T-helper 17 cell (primary cell): ENCODE measurements at places on chromosomes 1 and 21.

DNA sequence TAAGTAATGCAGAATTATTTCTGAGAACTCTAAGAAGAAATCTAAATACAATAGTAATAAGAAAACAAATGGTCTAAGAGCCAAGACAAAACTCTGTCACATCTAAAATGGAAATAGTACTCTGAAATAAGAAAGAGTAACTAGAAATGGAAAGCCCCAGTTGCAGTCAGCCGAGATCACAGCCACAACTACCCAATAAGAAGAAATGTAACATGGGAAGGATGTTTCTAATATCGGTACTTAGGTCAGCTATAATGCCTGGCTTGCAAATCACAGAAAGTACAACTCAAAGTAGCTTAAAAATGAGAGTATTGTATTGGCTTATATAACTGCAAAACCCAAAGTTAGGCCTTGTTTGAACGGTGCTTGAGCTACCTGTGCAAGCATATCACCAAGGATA lies 58.6 kb upstream of the USP25 start:
- no peaks in the 10 kb centered on the region for H3K36me3 ChIP-seq
- H3K4me3 ChIP-seq = no peak overlapping the region
- no peaks in the 10 kb centered on the region for H3K27me3 ChIP-seq
- no peaks in the 10 kb centered on the region for H3K4me1 ChIP-seq
- no peak overlapping the region for H3K27ac ChIP-seq

GRCh38 chr1:119871881-119872280 lies 24.4 kb downstream of the ADAM30 start:
- H3K27ac ChIP-seq = no peak overlapping the region
- peaks cover 2% of the 10 kb centered on the region for H3K36me3 ChIP-seq
- H3K27me3 ChIP-seq = peaks cover 47% of the 10 kb centered on the region

GRCh38 chr1:22868331-22868730 lies 104.3 kb downstream of the LACTBL1 start:
- peaks cover 41% of the 10 kb centered on the region for H3K27me3 ChIP-seq
- peaks cover 3% of the 10 kb centered on the region for H3K4me1 ChIP-seq
- DNase-seq = no peak
- no peak overlapping the region for H3K4me3 ChIP-seq

DNA sequence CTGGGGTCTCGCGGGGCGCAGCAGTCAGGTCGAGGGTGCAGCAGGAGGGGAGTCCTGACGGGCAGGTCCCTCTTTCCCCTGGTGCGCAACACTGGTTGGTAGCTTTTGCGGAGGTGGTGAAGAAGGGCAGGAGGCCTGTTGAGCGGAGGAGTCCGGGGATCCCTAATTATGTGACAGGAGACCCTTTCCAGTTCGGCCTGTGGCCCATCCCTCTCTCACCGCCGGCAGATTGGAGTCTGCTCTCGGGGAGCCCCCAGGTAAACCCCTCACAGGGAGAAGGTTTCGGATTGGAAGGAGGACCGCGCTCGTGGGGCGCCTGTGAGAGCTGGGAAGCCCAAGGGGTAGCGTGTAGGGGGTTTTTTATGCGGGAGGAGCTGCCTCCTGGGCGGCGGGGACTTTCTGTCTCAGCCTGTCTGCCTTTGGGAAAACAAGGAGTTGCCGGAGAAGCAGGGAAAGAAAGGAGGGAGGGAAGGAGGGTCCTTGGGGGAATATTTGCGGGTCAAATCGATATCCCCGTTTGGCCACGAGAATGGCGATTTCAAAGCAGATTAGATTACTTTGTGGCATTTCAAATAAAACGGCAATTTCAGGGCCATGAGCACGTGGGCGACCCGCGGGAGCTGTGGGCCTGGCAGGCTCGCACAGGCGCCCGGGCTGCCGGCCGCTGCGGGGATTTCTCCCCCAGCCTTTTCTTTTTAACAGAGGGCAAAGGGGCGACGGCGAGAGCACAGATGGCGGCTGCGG lies 9.5 kb downstream of the SIM2 start:
- peaks cover 21% of the 10 kb centered on the region for H3K4me1 ChIP-seq
- H3K27ac ChIP-seq = no peak overlapping the region
- H3K27me3 ChIP-seq = peaks cover 83% of the 10 kb centered on the region
- H3K36me3 ChIP-seq = no peaks in the 10 kb centered on the region
- DNase-seq = no peak

- peak overlapping the region; percentile 100 for H3K4me3 ChIP-seq
- no peaks in the 10 kb centered on the region for H3K27me3 ChIP-seq
- no peak for DNase-seq
- no peak overlapping the region for H3K27ac ChIP-seq
- peaks cover 8% of the 10 kb centered on the region for H3K36me3 ChIP-seq
These were observed 2.1 kb downstream of the SDE2 start for GRCh38 chr1:225996946-225997545.

GRCh38 chr1:239914751-239915231 lies 176.9 kb upstream of the FMN2 start:
- peaks cover 2% of the 10 kb centered on the region for H3K36me3 ChIP-seq
- no peak for DNase-seq
- H3K27ac ChIP-seq = no peak overlapping the region
- H3K27me3 ChIP-seq = peaks cover 50% of the 10 kb centered on the region
- no peak overlapping the region for H3K4me3 ChIP-seq

DNA sequence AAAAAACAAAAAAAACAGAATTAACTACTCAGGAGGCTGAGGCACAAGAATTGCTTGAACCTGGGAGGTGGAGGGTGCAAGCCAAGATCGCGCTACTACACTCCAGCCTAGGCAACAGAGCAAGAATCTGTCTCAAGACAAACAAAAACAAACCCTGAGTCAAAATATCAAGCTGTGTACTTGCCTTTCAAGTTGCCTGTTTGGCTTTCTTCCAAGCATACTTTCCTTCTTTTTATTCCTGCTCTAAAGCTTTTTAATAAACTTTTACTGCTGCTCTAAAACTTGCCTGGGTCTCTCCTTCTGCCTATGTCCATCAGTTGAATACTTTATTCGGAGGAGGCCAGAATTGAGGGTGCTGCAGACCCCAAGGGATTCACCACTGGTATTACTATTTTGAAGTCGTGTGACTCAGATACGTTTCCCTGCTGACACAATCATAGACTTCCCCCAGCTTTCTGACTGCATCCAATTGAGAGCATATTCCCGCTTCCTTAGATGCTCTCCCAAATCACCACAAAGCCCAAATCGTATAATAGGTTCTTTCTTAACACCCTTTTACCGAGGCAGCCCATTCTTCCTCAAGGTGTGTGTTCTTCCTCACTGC lies 3.5 kb upstream of the ACBD6 start:
- H3K27me3 ChIP-seq = peaks cover 5% of the 10 kb centered on the region
- H3K4me3 ChIP-seq = no peak overlapping the region
- DNase-seq = no peak

GRCh38 chr1:217791091-217791490 lies 159.9 kb downstream of the SPATA17 start:
- H3K4me3 ChIP-seq = no peak overlapping the region
- no peak overlapping the region for H3K27ac ChIP-seq
- H3K36me3 ChIP-seq = no peaks in the 10 kb centered on the region
- DNase-seq = no peak

DNA sequence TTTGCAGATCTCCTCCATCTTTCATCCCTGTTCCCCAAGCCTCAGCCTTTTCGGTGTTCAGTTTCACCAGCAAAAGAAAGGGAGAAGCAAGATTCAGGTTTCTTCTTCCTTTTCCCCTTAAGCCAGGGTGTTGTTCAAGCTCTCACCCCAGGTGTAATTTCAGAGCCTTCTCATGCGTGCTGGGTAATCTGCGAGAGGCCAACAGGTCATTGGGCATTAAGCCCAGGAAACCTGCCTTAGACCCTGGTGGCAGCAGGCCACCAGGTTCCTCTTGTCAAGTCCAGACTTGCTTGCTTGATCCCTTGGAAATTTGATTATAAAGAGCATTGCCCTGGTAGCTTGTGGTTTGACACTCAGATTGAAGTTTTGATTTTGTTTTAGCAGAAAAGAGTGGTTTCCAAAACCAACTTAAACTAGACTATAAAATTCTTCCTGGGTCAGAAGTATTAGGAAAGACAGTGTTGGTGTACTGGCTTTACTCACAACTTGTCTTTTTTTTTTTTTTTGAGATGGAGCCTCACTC lies 6.9 kb downstream of the AKR1A1 start:
- peaks cover 1% of the 10 kb centered on the region for H3K36me3 ChIP-seq
- H3K27ac ChIP-seq = no peak overlapping the region
- no peaks in the 10 kb centered on the region for H3K27me3 ChIP-seq
- no peak overlapping the region for H3K4me3 ChIP-seq

- no peak overlapping the region for H3K27ac ChIP-seq
- H3K36me3 ChIP-seq = no peaks in the 10 kb centered on the region
- H3K4me1 ChIP-seq = no peaks in the 10 kb centered on the region
These were observed 1328.6 kb upstream of the ADGRL2 start for GRCh38 chr1:80472145-80472544.

GRCh38 chr1:107529511-107530149 lies 388.8 kb downstream of the NTNG1 start:
- H3K27ac ChIP-seq = no peak overlapping the region
- no peak overlapping the region for H3K4me3 ChIP-seq
- peaks cover 48% of the 10 kb centered on the region for H3K27me3 ChIP-seq
- H3K4me1 ChIP-seq = no peaks in the 10 kb centered on the region
- no peak for DNase-seq

DNA sequence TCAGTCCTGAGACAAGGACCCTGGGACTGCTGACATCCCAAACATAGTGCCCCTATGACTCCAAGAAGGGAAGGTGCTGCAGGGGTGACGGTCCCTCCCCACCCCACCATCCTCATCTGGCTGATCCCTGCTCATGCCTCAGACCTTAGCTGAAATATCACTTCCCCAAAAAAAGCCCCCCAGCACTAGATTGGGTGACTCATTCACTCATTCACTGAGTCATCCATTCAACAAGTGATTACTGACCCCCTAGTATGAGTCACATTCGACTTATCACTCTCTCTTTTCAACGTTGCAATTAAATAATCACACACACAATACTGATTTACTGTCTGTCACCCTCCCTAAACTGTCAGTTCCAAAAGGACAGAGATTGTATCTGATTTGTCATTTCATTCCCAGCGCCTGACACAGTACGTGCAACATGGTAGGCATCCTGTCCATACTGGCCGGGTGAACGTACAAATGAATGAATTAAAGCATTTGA lies 48.6 kb downstream of the HIVEP3 start:
- H3K4me1 ChIP-seq = peaks cover 29% of the 10 kb centered on the region
- no peak overlapping the region for H3K27ac ChIP-seq
- H3K27me3 ChIP-seq = no peaks in the 10 kb centered on the region
- H3K4me3 ChIP-seq = no peak overlapping the region

DNA sequence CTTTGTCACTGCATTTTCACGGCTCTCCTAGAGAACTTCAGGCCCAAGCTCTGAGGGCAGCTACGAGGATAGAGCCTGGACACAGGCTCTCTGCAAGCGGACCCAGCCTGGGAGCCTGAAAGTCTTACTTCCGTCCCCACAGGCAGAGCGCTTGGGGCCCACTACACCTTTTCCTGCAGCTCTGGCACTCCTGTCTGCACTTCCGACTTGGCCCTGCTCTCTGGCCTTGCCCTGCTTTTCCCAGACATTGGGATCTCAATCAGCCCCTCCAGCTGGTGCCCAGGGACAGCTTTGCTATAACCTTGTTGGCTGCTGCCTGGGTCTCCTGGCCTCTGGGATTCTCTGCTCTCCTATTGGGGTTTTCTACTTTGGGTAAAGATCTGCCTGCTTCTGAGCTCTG lies 27.6 kb downstream of the WNT4 start:
- H3K27me3 ChIP-seq = no peaks in the 10 kb centered on the region
- H3K4me3 ChIP-seq = peak overlapping the region; percentile 75
- peaks cover 5% of the 10 kb centered on the region for H3K36me3 ChIP-seq
- no peak for DNase-seq
- H3K27ac ChIP-seq = peak overlapping the region; percentile 94

- H3K27ac ChIP-seq = no peak overlapping the region
- peaks cover 2% of the 10 kb centered on the region for H3K36me3 ChIP-seq
- DNase-seq = no peak
- H3K4me1 ChIP-seq = peaks cover 4% of the 10 kb centered on the region
- H3K27me3 ChIP-seq = peaks cover 53% of the 10 kb centered on the region
- no peak overlapping the region for H3K4me3 ChIP-seq
These were observed 1.3 kb upstream of the CHI3L1 start for GRCh38 chr1:203187689-203188264.

- DNase-seq = no peak
- no peaks in the 10 kb centered on the region for H3K4me1 ChIP-seq
- no peaks in the 10 kb centered on the region for H3K36me3 ChIP-seq
- no peaks in the 10 kb centered on the region for H3K27me3 ChIP-seq
- no peak overlapping the region for H3K27ac ChIP-seq
These were observed 372.3 kb downstream of the TTLL7 start for GRCh38 chr1:83626603-83627002.

GRCh38 chr1:197998110-197998509 lies 80.9 kb downstream of the LHX9 start:
- peaks cover 4% of the 10 kb centered on the region for H3K4me1 ChIP-seq
- peaks cover 4% of the 10 kb centered on the region for H3K36me3 ChIP-seq
- H3K27ac ChIP-seq = no peak overlapping the region
- no peak overlapping the region for H3K4me3 ChIP-seq
- DNase-seq = no peak

DNA sequence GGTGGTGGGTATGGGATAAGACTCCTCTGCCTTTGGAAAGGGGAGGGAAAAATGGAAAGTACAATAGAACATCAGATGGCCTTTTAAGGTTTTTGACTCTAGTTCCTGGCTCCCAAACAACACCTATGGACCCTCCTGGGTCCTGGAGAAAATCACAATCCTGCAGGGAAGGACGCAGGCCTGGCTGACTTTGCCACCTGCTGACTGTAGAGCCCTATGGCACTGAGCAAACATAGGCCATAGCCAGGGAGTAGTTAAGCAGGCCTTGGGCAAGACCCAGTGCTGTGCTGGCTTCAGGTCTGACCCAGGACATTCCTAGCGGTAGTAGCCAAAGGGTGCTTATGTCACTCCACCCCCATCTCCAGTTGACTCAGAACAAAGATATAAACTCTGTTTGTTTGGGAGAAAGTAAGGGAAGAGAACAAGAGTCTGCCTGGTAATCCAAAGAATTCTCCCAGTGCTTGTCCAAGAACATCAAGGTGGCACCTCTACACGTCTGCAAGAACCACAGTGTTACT lies 149.0 kb downstream of the SLC44A5 start:
- no peak for DNase-seq
- no peak overlapping the region for H3K4me3 ChIP-seq
- H3K4me1 ChIP-seq = no peaks in the 10 kb centered on the region
- H3K36me3 ChIP-seq = no peaks in the 10 kb centered on the region
- no peaks in the 10 kb centered on the region for H3K27me3 ChIP-seq

DNA sequence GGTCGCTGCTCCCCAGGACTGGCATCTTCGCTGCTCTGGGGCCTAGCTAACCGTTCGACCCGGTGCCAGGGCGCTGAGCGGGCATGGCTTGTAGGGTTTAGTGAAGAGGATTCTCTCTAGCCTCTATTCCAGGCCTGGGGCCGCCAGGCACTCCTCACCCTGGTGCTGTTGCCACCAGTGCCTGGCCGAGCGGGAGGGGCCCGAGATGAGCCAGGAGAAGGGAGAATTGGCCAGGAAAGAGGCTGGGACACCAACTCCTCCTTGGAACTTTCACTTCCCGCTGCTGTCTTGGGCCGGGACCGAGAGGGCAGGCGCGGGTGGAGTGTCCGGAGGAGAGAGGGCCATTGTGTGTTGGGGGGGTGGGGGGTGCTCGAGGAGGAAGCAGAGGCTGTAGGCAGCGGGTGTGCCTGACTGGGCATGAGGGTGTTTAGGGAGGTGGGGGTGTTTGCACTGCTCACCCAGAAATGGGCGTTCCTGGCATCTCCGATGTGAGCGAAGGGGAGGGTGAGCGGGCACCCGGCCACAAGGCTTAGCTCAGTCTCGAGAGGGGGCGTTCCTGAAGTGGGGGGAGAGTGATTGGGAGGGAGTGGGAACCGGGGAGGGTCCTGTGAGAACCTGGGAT lies 772 bp downstream of the ADAM15 start:
- H3K4me1 ChIP-seq = peaks cover 27% of the 10 kb centered on the region
- H3K4me3 ChIP-seq = peak overlapping the region; percentile 91
- peak overlapping the region; percentile 70 for H3K27ac ChIP-seq
- H3K36me3 ChIP-seq = no peaks in the 10 kb centered on the region
